Stimulated activated CD4-positive, alpha-beta T cell treated with anti-CD3 and anti-CD28 coated beads, Interleukin-15, amount 100 ng/mL, for 24 hours (primary cell): ENCODE measurements at places on chromosomes 1 and 21.

DNA sequence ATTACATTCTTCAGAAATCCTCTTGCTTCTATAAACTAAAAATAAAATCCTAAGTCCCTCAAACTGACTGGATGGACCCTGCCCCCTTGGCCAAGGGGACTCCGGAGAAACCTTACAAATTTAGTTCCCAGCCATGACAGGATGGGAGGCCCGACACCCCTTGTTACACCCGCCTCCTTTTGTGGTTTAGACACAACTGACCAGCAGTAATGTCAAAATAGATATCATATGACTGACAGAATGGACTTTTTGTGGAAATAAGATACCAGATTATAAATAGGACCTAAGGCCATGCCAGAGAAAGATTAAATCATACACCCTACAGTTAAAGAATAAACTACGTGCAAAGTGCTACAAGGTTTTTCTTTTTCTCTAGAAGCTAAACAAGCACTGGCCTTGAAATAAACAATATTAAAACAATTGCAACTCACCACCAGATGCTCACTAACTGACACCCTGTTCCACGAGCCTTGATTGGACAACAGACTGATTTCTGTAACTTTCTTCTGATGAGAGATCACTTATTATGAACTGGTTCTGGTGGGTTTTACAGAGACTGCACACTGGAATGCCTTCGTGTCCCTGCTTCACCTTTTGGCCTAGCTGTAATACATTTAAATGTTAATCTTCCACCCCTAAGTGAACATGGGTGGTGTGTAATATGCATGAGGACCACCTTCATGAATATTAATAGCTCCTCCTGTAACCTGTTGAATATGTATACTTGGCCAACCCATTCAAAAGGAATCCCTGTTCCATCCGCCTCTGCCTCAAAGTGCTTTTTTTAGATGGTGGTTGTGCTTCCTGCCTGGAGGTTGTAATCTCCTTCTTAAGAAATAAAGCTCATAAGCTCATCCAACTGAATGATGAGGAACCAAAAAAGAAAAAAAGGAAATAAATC lies 99.6 kb downstream of the ODF2L start:
- no peak for DNase-seq

DNA sequence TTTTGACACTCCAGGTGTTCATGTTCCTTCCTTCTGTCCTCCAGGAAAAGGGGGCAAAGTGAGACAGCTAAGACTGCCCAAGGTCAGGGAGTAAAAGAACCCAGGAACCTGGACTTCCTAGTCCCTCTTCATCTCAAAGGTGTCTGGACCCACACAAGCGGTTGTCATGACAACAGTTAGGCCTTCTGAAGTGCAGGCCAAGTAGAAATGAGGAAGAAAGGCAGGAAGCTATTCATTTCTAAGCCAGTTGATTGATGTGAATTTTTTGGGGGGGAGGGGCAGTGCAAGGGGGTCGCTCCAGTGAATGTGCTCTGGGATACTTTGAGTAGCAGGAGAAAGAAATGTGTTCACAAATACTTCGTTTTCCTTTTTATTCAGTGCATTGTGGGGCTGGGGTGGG lies 114.3 kb downstream of the NAV1 start:
- no peak for DNase-seq

- DNase-seq = no peak
Measured at GRCh38 chr1:169321539-169321938, 46.1 kb downstream of the NME7 start.

- DNase-seq = no peak
Measured at GRCh38 chr1:19481826-19482398, 3.4 kb downstream of the CAPZB start.

DNA sequence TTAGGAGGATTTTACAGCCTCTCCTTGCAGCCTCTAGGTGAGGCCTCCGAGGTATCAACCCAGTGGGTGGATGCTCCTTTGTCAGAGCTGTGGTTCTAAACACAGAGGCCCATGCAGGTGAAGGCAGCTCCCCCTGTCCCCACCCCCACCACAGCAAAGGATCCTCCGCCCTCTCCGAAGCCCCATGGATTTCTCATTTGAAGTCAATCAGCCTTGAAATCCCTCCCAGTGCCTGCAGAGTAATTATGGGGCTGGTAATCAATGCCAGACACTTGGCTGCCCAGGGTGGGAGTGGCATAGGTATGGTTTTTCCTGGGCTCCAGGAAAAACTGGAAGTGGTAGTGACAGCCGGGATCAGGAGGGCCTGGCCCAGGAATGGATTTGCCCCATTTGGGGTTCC lies 119.5 kb upstream of the CSF3R start:
- DNase-seq = no peak

GRCh38 chr1:204190212-204191211 lies 5.8 kb downstream of the KISS1 start:
- peak; percentile 23 for DNase-seq

- DNase-seq = peak; percentile 39
Measured at GRCh38 chr1:46466477-46467182, 23.0 kb upstream of the DMBX1 start.

DNA sequence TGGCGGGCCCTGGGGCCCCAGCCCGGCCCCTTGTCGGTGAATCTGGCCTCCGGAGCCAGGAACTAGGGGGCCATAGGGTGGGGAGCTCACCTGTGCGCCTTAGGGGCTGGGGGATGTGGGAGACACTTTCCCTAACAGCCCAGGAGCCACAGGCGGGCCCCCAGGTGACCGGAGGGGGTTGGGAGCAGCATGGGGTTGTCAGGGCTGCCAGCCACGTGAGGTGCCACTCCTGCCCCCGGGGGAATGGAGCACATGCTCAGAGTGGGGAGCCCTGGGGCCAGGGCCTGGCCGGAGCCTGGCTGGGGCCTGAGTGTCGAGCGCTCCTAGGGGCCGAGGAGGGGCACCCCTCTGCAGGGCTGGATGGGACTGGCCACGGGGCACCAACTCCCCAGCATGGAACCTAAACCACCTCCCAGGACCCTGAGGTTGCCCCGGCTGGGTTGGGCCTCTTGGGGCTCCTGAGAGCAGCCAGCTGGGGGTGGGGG lies 19.9 kb downstream of the PRXL2B start:
- DNase-seq = no peak

DNA sequence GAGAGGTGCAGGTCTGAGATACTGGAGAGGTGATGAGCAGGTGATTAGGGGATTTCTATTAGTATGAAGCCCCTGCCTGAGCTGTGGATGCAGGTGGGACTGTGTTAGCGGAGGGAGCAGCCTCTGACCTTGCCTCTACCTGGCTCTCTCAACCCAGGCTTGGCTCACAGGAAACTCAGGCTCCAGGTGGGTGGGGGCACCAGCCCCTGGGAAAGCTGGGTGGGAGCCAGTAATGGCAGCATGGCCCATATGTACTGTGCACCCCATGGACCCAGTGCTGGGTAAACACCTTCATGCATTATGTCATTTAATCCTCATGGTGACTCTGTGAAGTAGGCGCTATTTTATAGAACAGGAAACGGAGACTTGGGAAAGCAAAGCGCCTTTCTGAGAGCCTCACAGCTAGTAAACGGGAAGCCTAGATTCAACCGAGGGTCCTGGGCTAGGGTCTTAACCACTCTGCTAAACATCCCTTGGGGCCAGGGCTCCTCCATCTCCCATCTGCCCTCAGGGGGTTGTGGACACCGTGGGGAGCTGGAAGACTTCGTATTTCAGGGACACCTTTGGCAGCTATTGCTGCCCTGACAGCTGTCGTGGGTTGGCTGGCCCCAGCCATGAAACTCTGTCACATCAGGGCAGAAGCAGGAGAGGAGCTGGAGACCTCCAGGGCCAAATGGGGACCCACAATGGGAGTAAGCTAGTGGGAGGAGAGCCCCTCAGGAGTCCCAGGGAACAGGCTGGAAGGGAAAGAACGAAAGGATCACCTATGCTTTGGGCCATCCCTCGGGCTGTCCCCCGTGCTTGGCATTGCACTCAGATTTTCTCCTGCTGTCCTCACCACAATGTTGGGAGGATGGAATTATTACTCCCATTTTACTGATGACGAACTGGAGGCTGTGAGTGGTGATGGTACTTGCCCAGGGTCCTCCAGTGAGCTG lies 59.6 kb upstream of the CSF3R start:
- no peak for DNase-seq

GRCh38 chr1:178301141-178301540 lies 195.6 kb downstream of the CLEC20A start:
- DNase-seq = no peak

GRCh38 chr1:54798769-54799641 lies 2.1 kb downstream of the TTC22 start:
- peak; percentile 65 for DNase-seq

GRCh38 chr1:222736470-222736869 lies 532 bp upstream of the FAM177B start:
- DNase-seq = no peak

DNA sequence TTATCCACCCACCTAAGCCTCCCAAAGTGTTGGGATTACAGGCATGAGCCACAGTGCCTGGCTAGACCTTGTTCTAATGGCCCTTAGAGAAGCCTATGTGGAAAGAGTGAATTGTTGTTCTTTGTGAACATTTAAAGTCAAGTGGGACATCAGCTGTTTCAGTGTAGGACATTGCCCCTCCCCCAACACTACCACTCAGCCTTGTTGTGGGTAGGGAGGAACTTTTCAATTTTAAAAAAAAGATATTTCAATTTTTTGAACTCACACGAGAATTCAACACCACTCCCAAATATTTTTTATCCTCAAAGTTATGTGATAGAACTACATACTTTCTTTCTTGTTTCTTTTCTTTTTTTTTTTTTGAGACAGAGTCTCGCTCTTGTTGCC lies 36.7 kb upstream of the TMEM222 start:
- DNase-seq = no peak

- DNase-seq = no peak
Measured at GRCh38 chr1:162475089-162475488, 22.5 kb upstream of the UHMK1 start.

DNA sequence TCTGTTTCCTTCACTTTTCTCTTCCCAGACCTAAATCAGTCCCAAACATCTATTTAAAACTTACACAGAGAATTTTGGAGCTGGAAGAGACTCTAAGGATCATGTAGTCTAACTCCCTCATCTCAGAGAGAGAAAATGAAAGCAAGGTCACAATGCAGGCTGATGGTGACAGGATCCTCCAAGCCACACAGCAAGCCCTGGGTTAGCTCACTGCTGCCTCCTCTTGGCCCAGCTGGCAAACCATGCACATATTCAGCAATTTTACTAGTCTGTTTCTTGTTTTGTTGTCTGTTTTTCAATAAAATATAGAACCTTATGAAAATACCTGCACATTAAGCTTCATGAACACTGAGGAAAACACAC lies 27.7 kb upstream of the LY9 start:
- DNase-seq = peak; percentile 90

DNA sequence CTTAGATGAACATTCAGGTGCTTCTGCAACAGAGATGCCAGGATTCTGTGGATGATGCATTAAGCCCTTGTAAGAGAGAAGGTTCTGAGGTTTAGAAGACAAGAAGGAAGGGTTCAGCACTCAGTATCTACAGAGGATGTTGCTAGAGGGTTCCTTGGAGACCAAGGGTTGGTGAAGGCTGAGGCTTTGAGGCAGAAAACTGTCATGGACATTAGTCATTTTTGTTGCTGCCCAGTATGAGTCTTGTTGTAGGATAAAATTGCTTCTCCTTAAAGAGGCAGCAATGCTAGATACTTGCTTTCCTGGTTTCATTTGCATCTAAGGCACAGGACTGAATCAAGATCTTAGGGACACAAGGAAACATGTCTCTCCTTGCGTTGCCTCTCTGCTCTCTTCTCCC lies 319.4 kb upstream of the NFIA start:
- DNase-seq = no peak

GRCh38 chr1:185033686-185034085 lies 11.7 kb upstream of the RNF2 start:
- DNase-seq = no peak

DNA sequence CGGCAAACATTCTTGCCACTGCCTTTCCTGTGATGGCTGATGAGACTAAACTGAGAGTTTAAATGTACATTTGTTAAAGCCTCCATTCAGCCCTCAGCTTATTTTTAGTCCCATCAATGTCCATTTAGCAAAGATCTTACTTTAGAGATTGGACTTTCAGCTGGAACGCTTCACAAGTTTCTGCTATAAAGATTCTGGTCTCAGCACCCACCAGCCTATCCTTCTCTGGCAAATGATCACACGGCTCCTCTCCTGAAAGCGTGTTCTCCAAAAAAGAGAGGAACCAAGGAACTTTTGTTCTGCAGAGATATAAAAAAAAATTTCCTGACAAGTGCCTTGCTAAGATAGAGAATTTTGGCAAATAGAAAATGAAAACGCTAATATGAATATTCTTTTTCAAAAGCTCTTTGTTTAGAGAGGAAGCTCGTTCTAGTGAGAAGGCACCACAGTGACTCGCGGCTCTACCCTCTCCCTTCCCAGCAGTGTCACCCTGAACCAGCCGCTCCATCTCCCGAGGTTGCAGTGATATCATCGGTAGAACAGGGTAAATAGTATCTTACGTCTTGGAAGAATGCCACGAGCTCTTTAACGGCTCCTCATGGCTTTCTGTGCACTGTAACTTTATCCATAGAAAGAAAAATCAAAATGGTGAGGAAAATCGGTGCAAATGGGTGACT lies 200.2 kb downstream of the APP start:
- no peak for DNase-seq

DNA sequence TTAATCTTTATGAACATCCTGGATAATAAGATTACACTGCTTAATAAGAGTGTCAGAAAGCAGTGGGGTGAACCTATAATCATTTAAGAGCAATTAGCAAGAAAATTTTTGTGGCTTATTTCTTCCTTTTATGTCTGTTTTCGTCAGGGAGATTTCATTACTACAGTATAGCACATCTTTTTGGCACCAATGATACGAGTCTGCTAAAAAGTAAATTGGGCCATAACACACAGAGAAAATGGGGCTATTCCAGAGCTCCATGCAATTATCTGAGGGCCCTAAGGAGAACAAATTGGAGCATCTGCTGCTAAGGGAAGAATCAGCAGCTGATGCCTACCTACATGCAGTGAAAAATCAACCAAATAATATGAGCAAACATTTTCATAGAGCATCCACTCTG lies 330.3 kb upstream of the NCAM2 start:
- no peak for DNase-seq

GRCh38 chr1:84303314-84303830 lies 1.9 kb downstream of the SAMD13 start:
- DNase-seq = no peak

GRCh38 chr1:175317309-175317708 lies 124.7 kb upstream of the KIAA0040 start:
- peak; percentile 25 for DNase-seq
